ENCODE measurements at places on chromosomes 1 and 21. TPM values are rescaled to one million over a fixed set of nuclear protein-coding genes. Genes with fewer than 3 reads are reported as not detected.

Gene HECTD3
- polyA plus RNA-seq = 27.5 TPM

Gene EDN2
- 2.3 TPM for polyA plus RNA-seq

- H3K36me3 ChIP-seq = no peaks in the 10 kb centered on the region
- no peak for DNase-seq
- H3K4me3 ChIP-seq = no peak overlapping the region
- no peaks in the 10 kb centered on the region for H3K4me1 ChIP-seq
Measured at GRCh38 chr1:64363111-64363510, 106.8 kb upstream of the CACHD1 start.

DNA sequence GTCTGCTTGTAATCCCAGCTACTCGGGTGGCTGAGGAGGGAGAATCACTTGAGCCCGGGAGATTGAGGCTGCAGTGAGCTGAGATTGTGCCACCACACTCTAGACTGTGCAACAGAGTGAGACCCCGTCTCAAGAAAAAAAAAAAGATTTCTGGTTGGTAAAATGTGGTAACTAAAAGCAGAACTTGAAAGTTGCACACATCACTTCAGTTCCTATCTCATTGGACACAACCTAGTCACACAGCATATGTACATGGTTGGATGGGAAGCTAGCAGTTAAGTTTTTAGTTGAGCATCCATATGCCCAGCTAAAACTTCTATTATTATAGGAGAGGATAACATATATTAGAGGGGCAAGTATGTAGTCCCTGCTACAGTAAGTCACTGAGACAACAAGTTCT is 22.1 kb downstream of the BCAS2 start:
- H3K27ac ChIP-seq = no peak overlapping the region
- no peaks in the 10 kb centered on the region for H3K36me3 ChIP-seq
- no peaks in the 10 kb centered on the region for H3K27me3 ChIP-seq
- no peaks in the 10 kb centered on the region for H3K4me1 ChIP-seq
- H3K4me3 ChIP-seq = no peak overlapping the region

DNA sequence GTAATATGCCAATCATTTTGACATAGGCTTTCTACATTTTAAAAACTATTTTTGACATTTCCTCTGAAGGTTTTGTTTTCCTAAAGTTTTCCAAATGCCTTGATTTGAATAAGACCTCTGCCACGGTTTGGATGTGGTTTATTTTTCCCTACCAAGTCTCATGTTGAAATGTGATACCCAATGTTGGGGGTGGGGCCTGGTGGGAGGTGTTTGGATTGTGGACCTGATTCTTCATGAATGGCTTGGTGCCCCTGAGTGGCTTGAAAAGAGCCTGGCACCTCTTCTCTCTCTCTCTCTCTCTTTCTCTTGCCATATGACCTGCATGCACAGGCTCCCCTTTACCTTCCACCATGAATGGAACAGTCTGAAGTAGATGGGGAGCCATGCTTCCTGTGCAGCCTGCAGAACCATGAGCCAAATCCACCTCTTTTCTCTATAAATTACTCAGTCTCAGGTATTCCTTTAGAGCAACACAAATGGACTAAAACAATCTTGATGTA is 14.8 kb downstream of the MMEL1 start:
- H3K4me3 ChIP-seq = no peak overlapping the region
- H3K4me1 ChIP-seq = no peaks in the 10 kb centered on the region
- no peak overlapping the region for H3K27ac ChIP-seq
- no peak for DNase-seq
- no peaks in the 10 kb centered on the region for H3K27me3 ChIP-seq

DNA sequence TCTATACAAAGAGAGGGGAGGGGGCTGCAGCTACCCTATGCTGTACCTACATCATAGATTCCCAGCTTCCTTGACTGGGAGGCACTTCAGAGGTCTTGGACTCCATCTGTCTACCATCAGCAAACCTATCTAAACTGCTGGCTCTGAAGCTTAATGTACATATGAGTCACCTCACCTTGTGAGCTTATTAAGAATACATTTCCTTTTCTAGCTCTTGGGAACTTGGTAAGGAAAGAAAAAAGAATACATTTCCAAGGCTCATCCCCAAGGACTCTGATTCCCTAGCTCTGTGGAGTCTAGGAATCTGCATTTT is 50.0 kb upstream of the PRELP start:
- peaks cover 5% of the 10 kb centered on the region for H3K4me1 ChIP-seq
- no peak overlapping the region for H3K27ac ChIP-seq
- H3K36me3 ChIP-seq = no peaks in the 10 kb centered on the region
- H3K4me3 ChIP-seq = no peak overlapping the region

Measured in kidney (tissue), 22 donors.